ENCODE measurements at places on chromosomes 5 and 9.

DNA sequence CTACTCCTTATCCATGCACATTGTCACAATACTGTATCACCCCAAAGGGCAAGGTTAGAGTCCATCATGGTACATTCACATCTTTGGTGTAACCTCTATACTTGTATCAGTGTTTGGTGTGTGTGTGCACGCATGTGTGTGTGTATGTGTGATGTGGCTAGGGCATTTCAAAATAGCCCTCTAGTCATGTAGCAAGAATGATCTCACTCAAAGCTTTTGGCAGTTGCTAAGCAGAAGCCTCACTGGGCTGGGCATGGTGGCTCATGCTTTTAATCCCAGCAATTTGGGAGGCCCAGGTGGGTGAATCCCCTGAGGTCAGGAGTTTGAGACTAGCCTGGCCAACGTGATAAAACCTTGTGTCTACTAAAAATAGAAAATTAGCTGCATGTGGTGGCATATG, 245.3 kb downstream of the ADGRV1 start:
- DNase-seq: no peak

GRCh38 chr5:8644377-8644776, 775.4 kb downstream of the MTRR start:
- DNase-seq: no peak

- DNase-seq: no peak
Observed at GRCh38 chr9:98159301-98159700, 33.1 kb downstream of the CORO2A start.

DNA sequence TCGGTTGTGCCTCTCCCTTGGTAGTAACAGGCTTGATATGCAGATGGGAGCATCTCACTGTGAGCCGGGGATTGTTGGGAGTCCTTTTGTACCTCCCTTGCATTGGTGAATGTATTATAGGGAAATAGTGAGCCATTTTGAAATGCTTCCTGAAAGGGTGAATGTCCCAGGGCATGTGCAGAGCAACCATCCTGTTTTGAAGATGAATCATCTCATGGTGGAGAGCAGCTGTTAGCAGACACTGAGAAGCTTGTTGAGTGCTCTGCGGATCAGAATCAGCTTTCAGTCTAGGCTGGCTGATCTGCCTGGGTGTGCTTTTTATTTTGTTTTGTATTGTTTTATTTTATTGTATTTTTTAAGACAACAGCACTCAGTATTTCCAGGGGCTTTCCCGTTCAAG, 29.7 kb downstream of the SLC36A1 start:
- no peak for DNase-seq

GRCh38 chr9:123011878-123012528, 21.5 kb upstream of the GPR21 start:
- DNase-seq: no peak

DNA sequence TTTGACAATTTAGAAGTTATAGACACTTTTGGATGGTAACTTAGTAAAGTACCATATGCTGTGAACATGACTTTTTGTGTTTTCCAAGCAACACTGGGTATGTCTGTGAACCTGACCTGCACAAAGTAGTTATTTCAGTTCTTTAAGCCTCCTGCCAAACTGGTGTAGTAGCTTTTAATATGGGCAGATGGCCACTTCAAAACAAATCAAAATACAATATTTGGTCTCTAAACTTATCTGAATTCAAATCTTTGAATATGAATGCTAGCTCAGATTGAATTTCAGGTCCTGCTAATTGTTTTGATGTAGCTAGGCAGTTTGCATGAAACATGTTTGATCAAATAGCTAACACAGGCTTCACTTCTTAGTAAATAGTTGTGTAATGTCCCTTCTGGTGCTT, 1176.7 kb upstream of the CDH9 start:
- no peak for DNase-seq

- no peak for DNase-seq
Observed at GRCh38 chr5:147673266-147673665, 109.3 kb downstream of the JAKMIP2 start.

DNA sequence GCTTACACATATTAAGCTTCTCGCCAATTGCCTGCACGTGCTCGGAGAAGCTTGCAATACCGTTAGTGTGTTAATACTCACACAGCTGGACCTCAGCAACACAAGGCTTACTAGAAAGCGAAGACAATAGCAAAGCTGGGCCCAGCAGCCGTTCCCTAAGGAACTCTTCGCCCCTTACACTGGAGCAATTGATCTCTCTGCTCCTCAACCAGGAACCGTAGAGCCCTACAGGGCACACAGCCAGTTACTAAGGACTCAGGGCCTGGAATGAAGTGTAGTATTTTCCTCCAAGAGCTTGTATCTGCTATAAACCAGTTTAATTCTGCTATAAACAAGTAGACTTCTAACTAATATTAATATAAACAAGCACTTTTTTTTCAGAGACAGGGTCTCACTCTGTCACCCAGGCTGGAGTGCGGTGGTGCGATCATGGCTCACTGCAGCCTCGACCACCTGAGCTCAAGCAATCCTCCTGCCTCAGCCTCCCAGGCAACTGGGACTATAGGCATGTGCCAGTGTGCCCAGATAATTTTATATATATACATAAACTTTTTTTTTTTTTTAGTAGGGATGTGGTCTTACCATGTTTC, 67.0 kb upstream of the SIMC1 start:
- no peak for DNase-seq

GRCh38 chr5:126054577-126055347, 368.4 kb upstream of the GRAMD2B start:
- DNase-seq: no peak

DNA sequence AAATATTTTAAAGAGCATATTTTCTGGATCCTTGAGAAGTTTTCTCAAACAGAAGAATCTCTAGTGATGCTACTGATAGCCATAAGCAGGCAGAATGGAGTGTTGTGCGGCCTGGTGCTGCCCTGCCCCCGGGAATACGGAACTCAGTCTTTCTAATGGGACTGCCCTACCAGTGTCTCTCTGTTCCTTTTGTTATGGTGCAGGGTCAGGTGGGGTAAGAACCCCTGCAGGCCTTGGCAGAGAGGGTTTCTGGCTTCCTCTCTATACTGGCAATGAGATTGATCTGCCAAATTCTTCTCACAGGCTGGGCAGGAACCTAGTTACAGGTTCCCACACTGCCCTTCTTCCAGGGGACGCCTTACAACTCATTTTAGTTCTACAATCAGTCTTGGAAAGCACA, 2.6 kb downstream of the IL5 start:
- no peak for DNase-seq

DNA sequence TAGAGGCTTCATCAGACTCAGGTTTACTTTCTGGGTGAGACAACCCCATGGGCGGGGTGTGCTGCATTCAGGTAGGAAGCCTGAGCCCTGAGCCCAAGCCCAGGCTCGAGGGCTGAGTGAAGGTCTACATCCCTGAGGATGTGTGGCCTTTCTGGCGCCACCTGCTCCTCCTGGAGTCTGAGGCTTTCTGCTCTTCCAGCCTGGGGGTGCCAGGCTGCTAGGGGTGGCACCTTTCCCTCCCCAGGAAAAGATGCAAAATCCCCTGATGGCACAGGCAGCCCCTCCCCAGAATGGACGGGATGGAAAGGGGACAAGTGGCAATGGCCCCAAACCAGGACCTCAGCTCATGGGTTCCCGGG, 44.4 kb upstream of the PRRC2B start:
- DNase-seq: no peak

DNA sequence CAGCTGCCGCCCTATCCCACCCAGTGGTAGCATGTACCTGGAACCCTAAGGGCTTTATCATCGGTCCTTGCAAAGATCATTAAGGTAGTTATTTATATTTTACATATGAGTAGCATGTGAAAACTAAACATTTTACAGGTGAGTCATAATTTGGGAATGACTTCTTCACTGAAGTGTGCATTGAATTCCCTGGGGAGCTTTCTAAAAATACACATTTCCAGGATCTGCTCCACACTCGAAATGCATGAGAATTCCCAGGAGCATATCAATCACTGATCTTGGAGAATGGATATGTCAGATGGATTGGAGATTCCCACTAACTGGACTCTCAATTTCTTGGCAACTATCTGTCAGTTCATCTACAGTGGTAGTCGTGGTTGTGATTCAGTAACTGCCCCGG, 717.5 kb downstream of the IRX1 start:
- no peak for DNase-seq

DNA sequence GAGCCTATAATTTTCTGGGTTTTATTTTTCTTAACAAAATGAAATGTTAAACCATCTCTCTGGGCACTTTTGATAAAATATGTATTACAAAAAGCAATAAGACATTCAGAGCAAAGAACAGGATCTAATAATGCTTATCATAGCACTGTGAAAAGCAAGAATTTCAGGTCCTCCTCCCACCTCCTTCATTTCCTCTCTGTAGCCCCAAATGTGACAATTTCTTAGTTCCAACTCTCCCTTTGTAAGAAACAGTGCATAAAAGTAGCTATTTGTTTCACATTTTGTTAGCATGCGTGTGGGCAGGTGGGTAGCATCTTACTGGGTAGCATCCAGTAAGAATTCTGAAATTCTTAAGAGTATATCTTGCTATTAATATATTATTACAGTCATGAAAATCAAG, 130.9 kb upstream of the RASA1 start:
- no peak for DNase-seq

DNA sequence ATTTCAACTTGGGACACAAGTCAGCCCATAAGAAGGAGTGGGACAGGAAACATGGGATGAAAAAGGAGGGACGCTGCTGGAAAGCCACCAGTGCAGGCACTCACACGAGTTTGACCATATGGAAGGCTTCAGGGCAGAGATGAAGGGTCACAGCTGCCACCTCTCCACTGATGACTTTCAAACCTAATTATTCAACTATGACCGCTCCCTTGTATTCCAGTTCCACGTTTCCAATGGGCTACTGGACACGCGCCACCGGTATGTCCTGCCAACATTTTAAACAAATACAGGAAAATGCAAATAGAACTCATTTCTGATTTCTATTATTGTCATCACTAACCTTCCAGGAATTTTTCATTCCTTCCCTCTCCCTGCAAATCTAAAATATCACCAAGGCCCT, 134.7 kb downstream of the SLC1A3 start:
- DNase-seq: no peak

DNA sequence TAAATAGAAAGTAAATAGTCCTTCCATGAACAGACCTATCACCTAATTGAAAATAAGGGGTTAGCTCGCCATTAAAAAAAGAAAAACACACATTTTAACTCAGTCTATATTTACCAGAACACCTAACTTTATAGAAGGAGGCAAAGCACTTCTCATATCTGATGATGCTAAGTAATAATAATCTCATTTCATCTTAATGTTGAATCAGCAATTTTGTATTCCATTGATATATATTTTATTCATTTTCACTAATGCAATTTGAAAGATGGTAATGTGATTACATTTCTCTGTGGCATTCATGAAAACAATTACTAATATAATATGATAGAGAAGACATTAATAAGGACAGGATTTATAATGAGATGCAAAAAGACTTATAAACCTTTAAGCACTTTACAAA, 276.7 kb downstream of the BNC2 start:
- DNase-seq: no peak

GRCh38 chr5:129853588-129853987, 50.7 kb upstream of the CHSY3 start:
- no peak for DNase-seq

DNA sequence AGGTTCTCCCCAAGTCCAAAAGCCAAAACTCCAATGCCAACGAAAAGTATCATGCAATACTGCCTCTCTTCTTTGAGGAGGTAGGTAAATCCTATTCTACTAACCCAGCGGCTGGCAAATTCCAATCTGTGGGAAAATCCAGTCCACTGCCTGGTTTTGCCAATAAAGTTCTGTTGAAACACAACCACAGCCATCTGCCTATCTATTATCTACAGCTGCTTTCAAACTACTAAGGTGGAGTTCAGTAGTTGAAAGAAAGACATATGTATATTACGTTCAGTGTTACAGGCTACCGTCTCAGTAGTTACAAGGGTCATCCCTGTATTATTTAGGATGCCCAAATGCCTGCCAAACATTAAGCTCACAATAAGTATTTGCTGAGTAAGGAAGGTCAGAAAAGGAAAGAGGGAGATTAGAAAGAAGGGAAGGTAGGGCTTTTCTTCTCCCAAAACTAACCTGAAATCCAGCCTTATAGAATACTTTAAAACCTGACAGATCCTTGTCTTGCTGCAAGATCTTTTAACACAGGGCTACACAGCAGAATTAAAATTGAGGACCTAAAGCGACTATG, 16.2 kb downstream of the ARL15 start:
- no peak for DNase-seq

DNA sequence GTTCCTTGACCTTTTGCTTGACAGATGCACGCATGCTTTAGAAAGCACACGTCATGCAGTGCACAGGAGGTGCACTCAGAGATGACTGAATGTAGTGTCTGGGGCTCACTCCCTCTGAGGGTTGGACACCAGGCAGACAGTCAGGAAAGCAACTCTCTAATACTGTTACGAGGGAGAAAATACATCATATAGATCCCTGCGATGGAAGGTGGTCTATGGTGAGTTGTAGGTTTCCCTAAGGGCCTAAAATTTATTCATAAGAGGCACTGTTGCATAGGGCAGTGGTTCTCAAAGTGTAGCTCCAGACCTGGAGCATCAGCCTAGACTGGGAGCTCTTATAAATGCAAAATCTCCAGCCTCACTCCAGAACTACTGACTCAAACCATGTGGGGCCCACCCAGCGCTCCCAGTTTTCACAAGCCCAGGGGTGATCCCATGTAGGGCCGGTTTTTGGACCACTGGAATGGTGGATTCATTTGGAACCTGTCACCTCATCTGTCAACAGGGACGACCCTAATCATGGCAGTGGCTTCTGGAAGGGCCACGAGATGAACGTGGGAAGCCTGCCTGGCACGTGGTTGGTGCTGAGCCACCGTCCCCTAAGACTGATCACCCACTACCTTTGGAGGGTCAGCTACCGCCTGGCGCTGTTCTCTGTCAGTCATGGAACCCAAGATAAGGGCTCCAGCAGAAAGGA, 16.8 kb upstream of the PHF19 start:
- DNase-seq: no peak

DNA sequence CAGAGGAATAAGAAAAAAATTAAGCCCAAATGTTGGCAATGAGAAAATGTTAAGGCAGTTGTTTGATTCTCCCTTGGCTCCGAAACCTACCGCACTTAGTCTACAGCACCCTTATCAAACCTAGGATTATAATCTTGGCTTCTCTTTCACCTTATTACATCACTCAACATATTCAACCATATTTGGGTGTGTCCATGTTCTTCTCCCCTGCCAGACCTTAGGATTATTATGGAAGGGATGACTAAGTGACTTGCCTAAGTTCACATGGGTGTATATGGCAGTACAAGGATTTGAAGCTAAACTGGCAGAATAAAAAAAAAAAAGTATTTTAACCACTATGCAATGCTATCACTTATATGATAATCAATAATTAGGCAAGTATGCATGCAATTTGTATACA, 76.4 kb downstream of the PLK2 start:
- DNase-seq: no peak

GRCh38 chr9:77161191-77161590, 16.1 kb upstream of the VPS13A start:
- DNase-seq: no peak

- no peak for DNase-seq
Observed at GRCh38 chr9:128371630-128372117, 500 bp downstream of the URM1 start.

All from stimulated activated CD8-positive, alpha-beta memory T cell treated with anti-CD3 and anti-CD28 coated beads, Interleukin-4, amount 100 ng/mL, for 4 hours (primary cell).